ENCODE measurements at places on chromosomes 5 and 9. TPM values are rescaled to one million over a fixed set of nuclear protein-coding genes. Genes with fewer than 3 reads are reported as not detected.

DNA sequence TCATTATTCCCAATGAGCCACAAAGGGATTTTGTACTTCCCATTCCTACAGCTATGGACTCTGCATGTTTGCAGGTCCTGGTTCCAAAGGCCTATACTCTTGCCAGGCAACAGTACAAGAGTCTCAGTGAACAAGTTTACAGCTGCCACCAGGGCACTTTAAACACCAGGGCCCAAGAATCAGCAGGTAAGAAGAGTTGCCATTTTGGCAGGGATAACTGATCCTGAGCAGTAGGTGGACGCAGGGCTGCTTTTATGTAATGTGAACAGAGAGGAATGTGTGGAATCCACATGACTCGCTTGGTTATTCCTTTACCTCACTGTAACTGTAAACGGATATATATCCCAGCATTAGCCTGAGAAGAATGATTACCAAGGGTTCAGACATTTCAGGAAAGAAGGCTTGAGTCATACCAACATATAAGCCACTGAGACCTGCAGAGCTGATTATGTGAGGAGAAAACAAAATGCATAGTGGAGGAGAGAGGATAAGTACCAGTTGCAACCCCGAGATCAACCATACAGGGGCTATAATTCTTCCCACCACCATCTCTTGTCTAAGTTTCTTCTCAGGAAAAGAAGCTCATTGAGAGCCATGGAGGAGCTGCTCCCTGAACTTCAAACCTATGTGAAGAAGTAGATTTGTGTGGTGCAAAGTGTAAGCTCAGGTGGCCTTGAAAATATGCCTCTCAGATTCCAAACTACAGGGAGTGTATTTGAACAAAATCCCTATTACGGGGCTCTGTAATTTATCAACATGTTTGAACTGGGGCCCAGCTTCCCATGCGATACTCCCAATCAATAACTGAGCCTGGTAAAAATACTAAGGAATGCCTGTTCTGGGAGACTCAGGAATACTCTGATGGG is 24.6 kb downstream of the RAPGEF6 start:
- peak; percentile 62 for DNase-seq
- peaks cover 36% of the 10 kb centered on the region for H3K4me1 ChIP-seq
- H3K27me3 ChIP-seq = no peaks in the 10 kb centered on the region
- peak overlapping the region; percentile 64 for H3K27ac ChIP-seq
- H3K36me3 ChIP-seq = 0 out of 2 replicates have a peak, but pooled peaks cover 3% of the 10 kb centered on the region

GRCh38 chr5:125967576-125967975 is 455.6 kb upstream of the GRAMD2B start:
- no peak overlapping the region for H3K4me3 ChIP-seq
- H3K4me1 ChIP-seq = no peaks in the 10 kb centered on the region
- H3K27me3 ChIP-seq = no peaks in the 10 kb centered on the region
- H3K36me3 ChIP-seq = no peaks in the 10 kb centered on the region

- H3K36me3 ChIP-seq = no peaks in the 10 kb centered on the region
- H3K4me3 ChIP-seq = no peak overlapping the region
- no peaks in the 10 kb centered on the region for H3K27me3 ChIP-seq
- H3K4me1 ChIP-seq = peaks cover 17% of the 10 kb centered on the region
Observed at GRCh38 chr9:91032121-91032531, 230.5 kb downstream of the SYK start.

- DNase-seq = no peak
- H3K4me3 ChIP-seq = no peak overlapping the region
- no peaks in the 10 kb centered on the region for H3K36me3 ChIP-seq
Observed at GRCh38 chr5:157708866-157709265, 22.4 kb upstream of the THG1L start.

DNA sequence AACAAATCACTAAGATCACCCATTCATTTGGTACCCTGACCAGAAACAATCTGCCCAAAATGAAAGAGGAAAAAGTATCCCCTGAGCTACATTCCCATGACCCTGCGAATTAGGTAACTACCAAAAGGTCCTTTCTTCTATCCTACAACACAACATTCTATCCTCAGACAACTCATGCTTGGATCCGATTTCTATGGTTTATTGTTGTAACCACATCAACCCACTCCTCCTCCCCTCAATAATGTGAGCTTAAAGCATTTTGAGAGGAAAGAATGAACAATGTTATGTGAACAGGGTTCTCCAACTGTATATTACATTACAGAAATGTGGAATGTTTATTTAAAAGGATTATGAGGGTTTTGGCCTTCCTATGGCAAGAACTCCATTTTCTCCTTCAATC is 4.0 kb downstream of the SLC35D2 start:
- H3K36me3 ChIP-seq = peaks cover 9% of the 10 kb centered on the region
- H3K4me1 ChIP-seq = peaks cover 44% of the 10 kb centered on the region
- H3K27ac ChIP-seq = no peak overlapping the region
- DNase-seq = no peak
- no peak overlapping the region for H3K4me3 ChIP-seq

- no peak for DNase-seq
- no peaks in the 10 kb centered on the region for H3K27me3 ChIP-seq
- H3K36me3 ChIP-seq = no peaks in the 10 kb centered on the region
- no peak overlapping the region for H3K4me3 ChIP-seq
- H3K4me1 ChIP-seq = peaks cover 29% of the 10 kb centered on the region
- H3K27ac ChIP-seq = no peak overlapping the region
Observed at GRCh38 chr9:128419061-128419925, 1.4 kb upstream of the CERCAM start.

GRCh38 chr5:52469420-52469819 is 318.3 kb upstream of the ITGA1 start:
- H3K4me3 ChIP-seq = no peak overlapping the region
- H3K4me1 ChIP-seq = no peaks in the 10 kb centered on the region
- no peaks in the 10 kb centered on the region for H3K36me3 ChIP-seq
- no peaks in the 10 kb centered on the region for H3K27me3 ChIP-seq
- H3K27ac ChIP-seq = no peak overlapping the region
- DNase-seq = no peak

- no peak overlapping the region for H3K4me3 ChIP-seq
- peaks cover 55% of the 10 kb centered on the region for H3K4me1 ChIP-seq
- H3K27me3 ChIP-seq = no peaks in the 10 kb centered on the region
- DNase-seq = no peak
- H3K36me3 ChIP-seq = no peaks in the 10 kb centered on the region
- no peak overlapping the region for H3K27ac ChIP-seq
Observed at GRCh38 chr5:143241892-143242291, 161.6 kb downstream of the NR3C1 start.

PHYHD1 gene
- total RNA-seq = not detected

DNA sequence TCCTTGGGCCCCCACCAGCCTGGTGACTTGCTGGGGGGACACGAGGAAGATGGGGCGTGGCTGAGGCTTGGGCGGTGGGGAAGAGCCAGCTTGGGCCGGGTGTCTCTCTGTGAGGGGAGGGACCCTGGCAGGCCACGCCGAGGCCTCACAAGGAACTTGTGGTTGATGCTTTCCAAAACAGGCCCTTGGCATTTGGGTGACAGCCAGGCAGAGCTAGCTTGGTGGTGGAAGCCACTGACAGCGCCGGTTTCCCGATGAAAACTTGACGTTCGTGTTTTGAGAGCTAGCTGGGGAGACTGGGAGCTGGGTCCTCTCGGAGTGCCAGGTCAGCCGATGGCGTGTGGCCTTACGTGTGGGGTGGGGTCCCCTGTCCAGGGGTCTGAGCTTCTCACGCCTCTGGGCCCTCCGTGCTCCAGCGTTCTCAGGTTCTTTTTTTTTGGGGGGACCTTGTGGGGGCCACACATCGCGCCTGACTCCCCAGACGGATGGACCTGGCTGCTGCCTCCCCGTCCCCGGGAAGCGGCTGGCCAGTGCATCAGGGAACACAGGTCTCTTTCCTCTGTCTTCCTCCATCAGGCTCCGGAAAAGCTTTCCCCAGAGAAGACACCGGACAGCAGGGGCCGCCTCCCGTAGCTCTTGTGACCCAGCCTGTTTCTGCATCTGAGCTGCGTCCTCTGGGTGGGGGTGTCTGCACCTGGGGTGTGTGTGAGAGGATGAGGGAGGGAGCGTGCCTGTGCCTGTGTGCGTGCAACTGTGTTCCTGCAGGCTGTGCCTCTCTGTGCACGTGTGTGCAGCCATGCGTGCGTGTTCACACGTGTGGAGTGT is 129.3 kb upstream of the LPCAT1 start:
- H3K36me3 ChIP-seq = no peaks in the 10 kb centered on the region
- H3K4me3 ChIP-seq = no peak overlapping the region
- no peaks in the 10 kb centered on the region for H3K4me1 ChIP-seq
- peaks cover 35% of the 10 kb centered on the region for H3K27me3 ChIP-seq
- no peak overlapping the region for H3K27ac ChIP-seq

- no peaks in the 10 kb centered on the region for H3K36me3 ChIP-seq
- H3K4me1 ChIP-seq = peaks cover 39% of the 10 kb centered on the region
- no peaks in the 10 kb centered on the region for H3K27me3 ChIP-seq
- no peak for DNase-seq
Observed at GRCh38 chr5:76788362-76788761, 30.5 kb upstream of the F2RL1 start.

NFIB gene
- total RNA-seq = 7.6 TPM

DNA sequence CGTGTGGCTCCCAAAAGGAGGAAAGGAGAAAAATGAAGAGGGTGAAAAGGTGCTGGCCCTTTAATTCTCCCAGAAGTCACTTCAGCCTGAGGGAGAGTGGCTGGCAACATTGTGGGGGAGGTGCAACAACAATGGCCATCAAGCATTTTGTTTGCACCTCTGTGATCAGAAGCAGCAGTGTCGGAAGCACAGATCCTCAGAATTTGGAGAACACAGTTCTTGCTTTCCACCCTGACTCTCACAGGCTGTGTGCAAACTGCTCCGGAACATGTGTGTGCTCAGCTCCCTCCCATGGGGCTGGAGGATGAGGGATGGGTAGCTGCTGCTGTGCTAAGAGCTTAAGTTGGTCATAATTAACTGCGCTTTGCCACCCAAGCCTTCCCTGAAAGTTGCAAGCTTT is 127.1 kb downstream of the DPYSL3 start:
- no peaks in the 10 kb centered on the region for H3K4me1 ChIP-seq
- no peak overlapping the region for H3K4me3 ChIP-seq
- DNase-seq = no peak
- no peaks in the 10 kb centered on the region for H3K36me3 ChIP-seq
- H3K27ac ChIP-seq = no peak overlapping the region

- H3K36me3 ChIP-seq = no peaks in the 10 kb centered on the region
- no peak overlapping the region for H3K27ac ChIP-seq
- no peaks in the 10 kb centered on the region for H3K27me3 ChIP-seq
- no peak for DNase-seq
- no peaks in the 10 kb centered on the region for H3K4me1 ChIP-seq
Observed at GRCh38 chr5:31007672-31008071, 185.8 kb upstream of the CDH6 start.

PAPPA gene
- total RNA-seq = 5.3 TPM

PDE6A gene
- not detected for total RNA-seq

GRCh38 chr5:69525490-69525889 is 32.9 kb downstream of the OCLN start:
- no peak overlapping the region for H3K27ac ChIP-seq
- H3K27me3 ChIP-seq = no peaks in the 10 kb centered on the region
- peaks cover 4% of the 10 kb centered on the region for H3K36me3 ChIP-seq
- DNase-seq = no peak
- H3K4me1 ChIP-seq = peaks cover 15% of the 10 kb centered on the region

GFI1B gene
- 0.05 TPM for total RNA-seq

CD274 gene
- total RNA-seq = 6.2 TPM

All from SJSA1 (cell line).